ENCODE measurements at places on chromosomes 7 and 10.

DNA sequence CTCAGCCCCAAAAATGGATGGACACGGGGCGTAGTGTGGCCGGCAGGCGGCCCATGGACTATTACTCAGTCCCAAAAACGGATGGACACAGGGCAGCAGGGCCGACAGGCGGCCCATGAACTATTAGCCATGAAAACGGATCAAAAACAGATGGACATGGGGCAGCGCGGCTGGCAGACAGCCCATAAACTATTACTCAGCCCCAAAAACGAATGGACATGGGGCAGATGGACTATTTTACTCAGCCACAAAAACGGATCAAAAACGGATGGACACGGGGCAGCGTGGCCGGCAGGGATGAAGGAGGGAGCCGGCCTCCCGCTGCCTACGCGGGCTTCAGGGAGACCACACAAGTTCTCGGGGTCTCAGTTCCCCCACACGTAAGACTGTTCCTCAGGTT lies 32.9 kb downstream of the GPER1 start:
- DNase-seq = no peak

DNA sequence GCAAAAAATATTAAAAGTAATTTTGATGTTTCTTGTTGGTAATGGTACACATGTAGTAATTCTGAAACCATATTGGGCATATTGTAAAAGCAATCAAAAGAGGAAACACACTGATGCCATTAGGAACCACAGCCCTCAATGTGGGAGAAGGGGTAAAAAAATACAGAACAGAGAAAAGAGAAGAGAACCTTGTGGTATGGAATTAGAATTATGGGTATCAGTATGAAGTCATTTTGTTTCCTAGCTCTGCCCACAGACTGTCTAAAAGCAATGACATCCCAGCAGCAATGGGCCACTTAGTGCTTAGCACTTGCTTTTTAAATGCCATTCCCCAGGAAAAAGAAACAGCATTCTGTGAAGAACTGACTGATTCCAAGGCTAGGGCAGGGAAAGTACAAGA lies 61.5 kb downstream of the CPVL start:
- no peak for DNase-seq

- DNase-seq = no peak
These were observed 102.6 kb upstream of the AGR3 start for GRCh38 chr7:16984375-16984774.

- no peak for DNase-seq
These were observed 2.8 kb upstream of the OR6V1 start for GRCh38 chr7:143049362-143049761.

DNA sequence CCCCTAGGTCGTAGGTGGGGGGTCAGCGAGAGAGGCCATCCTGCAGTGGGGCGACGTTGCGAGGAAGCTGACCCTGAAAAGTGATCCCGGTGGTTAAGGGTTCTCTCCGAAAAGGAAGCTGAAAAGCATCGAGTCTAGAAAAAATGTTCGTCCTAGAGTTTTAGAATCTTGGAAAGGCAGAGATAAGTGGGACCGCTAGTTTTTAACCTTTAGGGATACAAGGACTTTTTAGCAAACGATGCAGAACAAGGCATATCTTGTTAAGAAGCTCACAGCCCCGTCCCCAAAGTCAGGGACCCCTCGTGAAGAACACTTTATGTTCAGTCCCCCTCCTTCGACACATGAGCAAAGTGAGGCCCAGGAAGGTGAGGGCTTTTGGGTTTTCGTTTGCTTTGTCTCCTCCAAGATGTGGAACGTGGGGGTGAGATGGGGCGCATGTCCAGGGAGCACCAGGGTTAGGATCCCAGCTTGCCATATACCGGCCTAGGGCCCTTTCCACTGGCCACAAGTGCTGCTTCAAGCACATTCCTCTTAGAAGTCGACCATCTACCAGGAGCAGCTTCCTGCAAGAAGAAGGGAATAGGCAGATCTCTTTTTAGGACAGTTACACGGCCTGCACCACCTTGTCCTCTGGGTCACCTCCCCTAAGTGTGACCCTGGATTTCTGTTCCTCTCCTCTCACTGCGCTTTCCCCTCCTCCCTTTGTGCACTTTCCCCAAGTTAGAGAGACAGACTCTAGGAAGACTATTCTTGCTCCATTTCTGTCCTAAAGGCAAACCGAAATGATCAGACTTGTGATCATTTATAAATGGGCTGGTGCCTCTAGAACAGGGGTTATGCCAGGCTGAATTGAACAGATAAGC lies 969 bp downstream of the SLC35G1 start:
- peak; percentile 61 for DNase-seq

DNA sequence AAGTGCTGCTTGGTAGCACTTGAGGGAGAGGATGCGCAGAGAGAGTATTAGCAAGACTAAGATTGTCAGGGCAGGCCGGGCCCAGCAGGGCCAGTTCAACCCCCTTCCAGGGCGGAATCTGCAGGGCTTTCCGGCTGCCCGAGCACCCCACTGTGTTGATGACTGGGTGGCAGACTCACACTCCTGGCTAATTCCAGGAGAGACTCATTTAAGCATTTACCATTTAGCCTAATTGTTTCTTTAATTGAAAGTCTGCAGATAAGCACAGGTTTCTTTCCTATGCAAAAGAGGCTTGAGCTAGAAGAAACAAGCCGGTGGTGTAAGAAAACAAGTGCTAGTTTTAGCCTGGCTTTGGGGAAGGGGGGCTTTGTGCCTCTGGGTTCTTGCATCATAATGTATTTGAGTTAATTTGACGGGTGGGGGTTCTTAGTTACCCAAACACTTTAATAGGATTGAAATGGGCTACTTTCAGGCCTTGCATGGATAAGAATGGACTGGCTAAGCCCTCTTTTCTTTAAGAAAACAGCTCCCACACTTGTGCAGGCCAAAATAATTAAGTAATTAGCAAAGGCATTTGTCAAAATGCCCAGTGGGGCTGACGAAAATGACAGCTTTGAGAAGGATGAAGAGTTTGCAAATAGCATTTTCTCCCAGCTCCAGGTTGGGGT lies 201.3 kb downstream of the MYOF start:
- DNase-seq = no peak

DNA sequence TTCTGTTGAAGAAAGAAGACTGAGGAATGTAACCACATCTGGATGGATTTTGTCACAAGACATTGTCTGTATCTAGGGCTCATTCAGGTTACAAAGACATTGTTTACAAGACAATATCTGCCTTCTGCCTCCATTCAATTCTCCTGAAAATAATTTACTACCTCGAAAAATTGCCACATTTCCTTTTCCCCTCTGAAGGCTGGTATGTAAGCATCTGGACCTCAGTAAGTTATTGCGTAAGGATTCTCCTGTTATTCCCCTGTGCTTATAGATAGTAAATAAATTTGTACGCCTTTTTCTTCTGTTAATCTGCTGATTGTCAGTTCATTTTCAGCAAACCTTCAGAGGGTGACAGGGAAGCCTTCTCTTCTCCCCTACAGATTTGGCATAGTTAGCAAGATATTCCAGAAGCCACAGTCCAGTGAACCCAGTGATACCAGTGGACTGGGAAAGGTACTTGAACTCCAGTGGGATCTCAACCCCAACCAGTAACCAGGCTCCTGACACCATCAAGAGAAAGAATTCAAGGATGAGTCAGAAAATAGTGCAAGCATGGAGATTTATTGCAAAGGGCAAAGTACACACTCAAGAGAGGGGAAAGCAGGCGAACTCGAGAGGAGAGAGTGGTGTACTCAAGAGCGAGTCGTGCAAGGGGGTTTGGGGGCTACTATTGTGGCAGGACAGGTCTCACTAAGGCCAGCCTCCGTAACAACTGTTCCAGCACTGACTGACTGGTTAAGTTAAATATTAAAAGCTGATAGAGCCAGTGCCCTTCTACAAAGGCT lies 706.9 kb upstream of the GHITM start:
- no peak for DNase-seq

DNA sequence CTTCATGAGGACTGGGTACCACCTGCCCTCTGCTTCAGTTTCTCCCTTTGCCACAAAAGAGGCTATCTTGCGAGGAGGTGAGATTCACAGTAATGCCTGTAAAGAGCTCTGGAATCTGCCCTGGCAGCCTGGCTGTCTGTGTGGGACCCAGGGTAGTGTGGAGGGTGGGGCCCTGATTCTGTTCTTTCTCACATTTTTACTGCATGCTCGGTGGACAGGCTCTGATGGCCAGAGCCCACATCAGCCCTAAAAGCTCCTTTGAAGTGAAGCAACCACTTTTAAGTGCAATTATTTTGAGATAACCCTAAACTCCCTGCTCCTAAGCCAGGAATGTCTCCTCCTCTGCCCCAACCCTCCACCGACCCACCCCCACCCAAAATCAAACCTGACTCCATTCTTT lies 92.1 kb upstream of the PODXL start:
- DNase-seq = no peak

GRCh38 chr7:69609541-69610373 lies 11.5 kb downstream of the AUTS2 start:
- no peak for DNase-seq

- no peak for DNase-seq
These were observed 10.2 kb upstream of the REPIN1 start for GRCh38 chr7:150358433-150358832.

All from activated CD8-positive, alpha-beta memory T cell treated with anti-CD3 and anti-CD28 coated beads for 24 hours (primary cell).